C1 segment of cervical spinal cord (tissue), 14 donors: ENCODE measurements at places on chromosomes 1 and 21.

GRCh38 chr1:97307568-97307967 lies 586.0 kb downstream of the PTBP2 start:
- DNase-seq = no peak

GRCh38 chr1:226943927-226944326 lies 3.8 kb downstream of the COQ8A start:
- no peak for DNase-seq

DNA sequence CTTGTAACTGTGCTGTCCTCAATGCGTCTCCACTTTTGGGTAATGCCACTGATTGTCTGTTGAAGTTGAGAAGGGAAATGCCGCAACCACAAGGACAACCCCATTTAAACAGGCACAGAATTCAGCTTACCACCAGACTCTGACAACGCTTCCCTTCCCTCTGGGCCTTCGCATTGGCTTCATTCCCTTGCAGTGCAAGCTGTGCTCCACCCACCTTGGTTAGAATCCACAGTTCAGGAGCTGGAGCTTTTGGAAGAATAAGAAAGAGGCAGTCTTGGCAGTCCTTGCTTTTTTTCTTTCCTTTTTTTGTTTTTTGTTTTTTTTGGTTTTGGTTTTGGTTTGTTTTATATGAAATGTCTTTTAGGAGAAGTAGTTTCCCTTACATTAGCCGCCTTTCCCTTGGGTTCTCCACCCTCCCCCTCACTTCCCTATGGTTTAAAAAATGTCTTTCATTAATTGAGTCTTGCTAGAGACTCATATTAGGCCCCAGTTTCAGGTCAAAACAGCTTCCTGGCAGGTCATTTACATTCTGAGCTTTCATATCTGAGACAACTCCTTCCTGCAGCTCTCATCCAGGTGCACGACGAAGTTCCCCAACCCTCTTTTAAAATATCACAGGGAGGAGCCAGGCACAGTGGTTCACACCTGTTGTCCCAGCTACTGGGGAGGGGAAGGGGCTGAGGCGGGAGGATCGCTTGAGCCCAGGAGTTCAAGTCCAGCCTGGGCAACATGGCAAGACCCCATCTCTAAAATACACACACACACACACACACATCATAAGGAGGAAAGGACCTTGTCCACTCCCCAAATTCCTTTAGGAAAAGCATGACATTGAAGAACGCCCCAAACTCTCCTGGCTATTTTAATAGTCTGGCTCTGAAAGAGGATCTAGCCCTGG lies 20.7 kb upstream of the LAX1 start:
- no peak for DNase-seq

DNA sequence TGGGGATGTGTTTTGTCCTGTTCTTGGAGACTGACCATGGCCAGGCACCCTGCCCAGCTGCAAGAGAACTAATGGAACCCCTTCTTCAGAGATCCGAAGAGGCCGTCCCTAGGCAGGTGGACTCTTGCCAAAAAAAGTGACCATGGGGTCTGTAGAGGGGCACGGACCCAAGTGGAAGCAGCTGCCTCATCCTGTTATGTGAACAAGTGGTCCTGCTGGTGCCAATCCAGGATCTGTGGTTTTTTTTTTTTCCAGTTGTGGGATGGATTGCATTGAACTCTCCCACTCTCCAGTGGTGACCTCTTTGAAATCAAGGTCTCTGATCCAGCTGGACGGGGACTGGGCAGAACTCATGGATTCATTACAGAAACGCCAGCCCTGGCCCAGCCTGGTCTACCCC lies 71.2 kb downstream of the ARHGEF10L start:
- DNase-seq = no peak

DNA sequence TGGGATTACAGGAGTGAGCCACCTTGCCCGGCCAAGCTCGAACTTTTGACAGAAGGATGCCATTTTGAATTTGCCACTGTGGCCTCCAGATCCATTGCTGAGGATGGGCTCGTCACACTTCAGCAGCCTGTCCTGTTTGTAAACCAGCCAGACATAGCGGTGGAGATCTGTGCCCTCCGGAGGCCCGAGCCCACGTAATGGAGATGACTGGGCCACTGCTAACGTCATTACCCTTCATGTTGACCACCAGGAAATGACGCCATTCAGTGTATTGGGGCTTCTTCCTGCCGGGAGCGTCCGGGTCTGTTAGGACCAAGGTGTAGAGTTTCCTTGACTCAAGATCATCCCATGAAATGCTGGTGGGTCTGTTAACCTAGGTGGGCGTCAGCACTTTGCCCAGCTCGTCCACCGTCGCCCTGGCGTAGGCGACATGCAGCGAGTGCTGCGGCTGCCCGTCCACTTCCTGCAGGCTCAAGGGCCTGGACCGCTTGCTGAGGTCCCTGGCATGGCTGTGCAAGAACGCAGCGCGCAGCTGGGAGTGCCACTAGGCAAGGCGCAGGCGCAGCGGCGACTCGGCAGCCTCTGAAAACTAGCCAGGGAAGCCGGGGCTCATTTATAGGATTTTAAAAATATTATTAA lies 40.8 kb downstream of the PTPRC start:
- DNase-seq = no peak

DNA sequence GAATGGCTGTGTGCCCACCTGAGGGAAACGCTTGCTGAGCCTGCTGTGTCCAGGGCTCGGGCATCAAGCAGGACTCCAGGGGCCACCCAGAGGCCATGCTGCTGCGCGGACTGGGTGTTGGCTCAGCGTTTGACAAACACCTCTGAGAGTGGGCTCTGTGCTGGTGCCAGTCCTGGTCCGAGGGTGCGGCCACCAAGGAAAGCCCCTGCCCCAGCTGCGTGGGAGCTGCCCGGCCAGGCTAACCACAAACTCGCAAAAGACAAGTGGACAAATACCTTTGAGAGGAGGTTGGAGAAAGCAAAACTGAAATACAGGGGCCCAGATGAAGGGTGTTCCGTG lies 65.6 kb upstream of the TTC34 start:
- no peak for DNase-seq

DNA sequence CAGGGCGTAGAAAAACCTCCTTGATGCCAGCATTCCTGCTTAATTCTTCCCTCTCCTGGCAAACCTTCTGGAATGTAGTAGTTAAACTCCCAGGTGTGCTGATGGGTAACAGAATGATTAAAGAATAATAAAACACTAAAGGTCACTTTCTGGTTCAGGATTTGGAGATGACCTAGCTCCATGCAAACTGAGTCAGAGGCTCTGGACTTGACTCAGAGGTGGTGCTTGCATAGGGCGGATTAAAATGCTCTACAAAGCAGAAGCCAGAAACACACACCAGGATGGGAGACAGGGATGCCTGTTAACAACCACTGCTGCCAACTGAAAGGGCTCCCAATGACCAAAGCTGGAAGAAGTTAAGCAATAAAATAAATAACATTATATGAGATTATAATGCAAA lies 41.5 kb downstream of the KRTAP19-8 start:
- no peak for DNase-seq

GRCh38 chr1:225425201-225425786 lies 2.5 kb downstream of the LBR start:
- no peak for DNase-seq

DNA sequence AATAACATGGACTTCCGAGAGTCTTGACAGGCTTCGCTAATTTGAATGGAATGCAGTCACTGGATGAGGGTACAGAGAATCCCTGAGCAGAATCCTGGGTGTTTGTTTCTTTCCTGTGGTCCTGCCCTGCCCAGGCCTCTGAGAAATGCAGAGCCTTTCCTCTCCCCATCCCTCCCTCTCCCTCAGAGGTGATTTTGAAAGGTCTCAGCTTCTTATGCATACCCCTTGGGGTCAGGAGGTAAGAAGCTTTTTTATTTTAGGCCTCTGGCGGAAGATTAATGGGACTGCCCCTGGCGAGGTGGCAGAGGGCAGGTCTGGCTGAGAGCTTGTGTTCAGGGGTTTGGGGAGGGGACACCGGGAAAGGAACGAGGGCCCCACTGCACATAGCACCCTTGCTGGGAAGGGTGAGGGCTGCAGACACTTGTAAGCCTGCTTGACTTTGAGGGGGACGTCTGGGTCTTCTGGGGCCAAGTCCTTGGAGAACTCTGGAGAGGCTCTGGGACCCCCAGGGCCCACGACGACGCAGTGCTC lies 116.5 kb upstream of the SLC45A1 start:
- no peak for DNase-seq

GRCh38 chr1:185069202-185069772 lies 23.9 kb downstream of the RNF2 start:
- DNase-seq = no peak

DNA sequence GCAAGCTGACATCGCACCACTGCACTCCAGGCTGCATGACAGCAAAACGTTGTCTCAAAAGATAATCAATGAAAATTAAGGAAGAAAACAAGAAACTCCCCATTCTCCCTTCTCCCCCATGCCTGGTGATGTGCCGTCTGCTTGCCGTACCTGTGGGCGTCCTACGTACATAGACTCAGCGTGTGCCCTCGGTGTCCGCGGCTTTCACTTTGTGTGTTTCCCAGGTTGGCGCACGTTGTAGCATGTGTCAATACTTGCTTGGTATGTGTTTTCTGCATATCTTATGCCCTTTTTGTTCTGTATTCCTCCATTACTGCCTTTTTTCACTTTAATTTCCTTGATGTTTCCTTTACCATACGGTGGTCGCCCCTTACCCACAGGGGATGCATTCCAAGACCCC lies 53.8 kb downstream of the PCNT start:
- DNase-seq = no peak
